ENCODE measurements at places on chromosomes 5 and 9.
A peak's percentile ranks its signal among the peaks of the same experiment; 100 is the strongest.

DNA sequence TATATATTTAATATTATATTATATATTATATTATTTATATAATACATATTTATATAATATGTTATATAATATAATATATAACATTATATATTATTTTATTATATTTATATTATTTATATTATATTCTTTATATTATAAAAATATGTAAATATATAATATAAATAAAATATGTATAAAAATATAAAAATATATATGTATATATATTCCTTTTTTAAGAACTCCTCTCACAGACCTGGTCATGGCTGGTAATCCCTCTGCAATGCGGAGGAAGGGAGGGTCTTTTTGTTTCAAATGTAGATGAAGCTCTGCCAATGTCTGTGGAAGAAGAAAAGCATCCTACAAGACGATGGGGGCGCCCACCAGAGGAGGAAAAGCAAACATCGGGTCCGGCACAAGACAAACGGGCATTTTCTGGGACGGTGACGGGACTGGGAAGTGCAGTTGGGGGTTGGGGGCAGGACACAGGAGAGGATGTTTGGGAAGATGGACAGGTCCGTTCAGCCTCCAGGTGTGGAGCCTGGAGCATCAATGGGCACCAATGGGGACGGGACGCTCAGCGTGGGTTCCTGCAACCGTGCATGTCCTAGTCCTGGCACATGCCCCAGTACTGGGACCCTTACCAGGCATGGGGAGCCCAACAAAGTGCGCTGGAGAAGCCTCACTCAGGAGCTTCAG, 194.0 kb downstream of the IRX1 start:
- DNase-seq, result no peak

GRCh38 chr5:160968480-160968879, 116.5 kb upstream of the ATP10B start:
- no peak for DNase-seq

DNA sequence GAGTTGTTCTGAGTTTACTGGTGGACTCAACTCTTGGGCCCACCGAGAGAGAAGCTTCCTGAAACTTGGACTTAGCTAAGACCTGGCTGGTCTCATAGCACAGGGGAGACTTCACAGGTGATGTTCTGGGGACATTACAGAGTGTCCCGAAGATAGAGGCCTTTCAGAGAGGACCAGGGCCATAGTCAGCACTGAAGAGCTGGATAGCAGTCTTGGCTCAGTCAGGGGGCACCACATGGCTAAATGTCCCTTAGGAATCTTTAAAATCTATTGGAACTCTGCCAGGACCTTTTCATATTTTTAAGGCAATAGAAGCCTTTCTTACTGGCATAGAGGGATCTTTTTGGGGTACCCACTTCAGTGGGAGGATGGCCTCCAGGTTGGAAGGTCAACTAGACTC, 59.8 kb upstream of the CPLX2 start:
- DNase-seq, result no peak

- peak; percentile 46 for DNase-seq
Measured at GRCh38 chr9:136117916-136118319, 757 bp downstream of the TMEM250 start.

DNA sequence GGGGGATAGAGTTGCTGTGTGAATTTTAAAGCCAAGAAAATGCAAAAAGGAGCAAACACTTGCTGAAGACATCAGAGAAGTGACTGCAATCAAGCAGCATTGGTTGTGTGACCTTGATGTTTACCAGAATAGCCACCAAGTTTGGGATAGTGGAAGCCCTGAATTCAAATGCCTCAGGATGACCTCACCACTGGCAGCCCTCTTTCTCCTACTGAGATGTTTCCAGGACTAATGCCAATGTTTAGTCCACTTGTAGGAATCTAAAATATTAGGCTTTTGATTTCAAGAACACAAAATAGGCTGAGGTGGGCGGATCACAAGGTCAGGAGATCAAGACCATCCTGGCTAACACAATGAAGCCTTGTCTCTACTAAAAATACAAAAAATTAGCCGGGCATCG, 112.2 kb upstream of the NUDT12 start:
- peak; percentile 30 for DNase-seq

DNA sequence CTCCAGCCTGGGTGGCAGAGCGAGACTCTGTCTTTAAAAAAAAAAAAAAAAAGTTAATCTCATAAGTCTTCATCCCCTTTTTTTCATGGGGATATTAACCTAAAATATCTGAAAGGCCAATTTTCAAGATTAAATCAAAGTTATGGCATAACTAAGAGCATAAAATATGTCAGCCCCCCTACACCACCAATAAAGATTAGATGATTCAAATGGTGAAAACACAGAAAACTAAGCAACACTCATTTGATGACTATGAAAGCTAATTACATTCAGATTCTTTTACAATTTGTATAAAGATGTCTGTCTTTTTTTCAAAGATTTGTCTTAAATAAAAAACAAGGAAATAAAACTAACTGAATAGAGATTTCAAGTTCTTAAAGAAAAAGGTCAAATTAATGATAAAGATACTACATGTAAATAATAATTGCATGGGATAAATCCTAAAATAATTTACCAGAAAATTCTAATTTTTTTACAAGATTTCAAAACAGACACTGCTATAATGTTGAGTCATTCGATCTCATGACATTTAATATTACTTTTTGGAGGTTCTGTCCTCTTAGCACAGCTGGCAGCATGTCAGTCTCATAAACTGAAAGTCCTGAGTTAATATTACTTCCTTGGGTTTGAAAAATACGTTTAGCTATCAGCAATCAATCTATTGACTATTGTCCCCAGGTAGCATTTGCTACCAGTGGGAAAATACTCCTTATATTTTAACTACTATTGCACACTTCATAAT, 112.9 kb downstream of the KIAA0825 start:
- DNase-seq, result no peak

DNA sequence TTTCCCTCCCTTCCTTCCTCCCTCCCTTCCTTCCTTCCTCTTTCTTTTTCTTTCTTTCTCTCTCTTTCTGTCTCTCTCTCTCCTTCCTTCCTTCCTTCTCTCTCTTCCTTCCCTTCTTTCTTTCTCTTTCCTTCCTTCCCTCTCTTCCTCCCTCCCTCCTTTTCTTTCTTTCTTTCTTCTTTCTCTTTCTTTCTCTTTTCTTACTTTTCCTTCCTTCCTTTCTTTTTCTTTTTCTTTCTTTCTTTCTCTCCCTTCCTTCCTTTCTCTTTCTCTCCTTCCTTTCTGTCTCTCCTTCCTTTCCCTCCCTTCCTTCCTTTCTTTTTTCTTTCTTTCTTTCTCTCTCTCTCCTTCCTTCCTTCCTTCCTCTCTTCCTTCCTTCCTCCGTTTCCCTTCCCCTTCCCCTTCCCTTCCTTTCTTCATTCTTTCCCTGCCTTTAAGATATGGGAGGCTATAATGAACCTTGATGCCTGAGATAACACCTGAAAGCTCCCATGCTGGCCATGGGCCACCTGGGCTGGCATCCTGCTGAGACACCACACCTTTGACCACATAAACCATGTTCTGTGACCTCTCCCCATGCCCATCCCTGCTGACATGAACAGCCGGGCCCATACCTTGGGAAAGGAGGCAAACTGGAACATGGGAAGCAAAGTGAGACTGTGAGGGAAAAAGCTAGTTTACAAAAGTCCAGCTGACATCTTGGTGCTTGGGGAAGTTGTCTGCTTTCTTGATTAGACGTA, 197.8 kb upstream of the ZNF618 start:
- DNase-seq, result no peak

DNA sequence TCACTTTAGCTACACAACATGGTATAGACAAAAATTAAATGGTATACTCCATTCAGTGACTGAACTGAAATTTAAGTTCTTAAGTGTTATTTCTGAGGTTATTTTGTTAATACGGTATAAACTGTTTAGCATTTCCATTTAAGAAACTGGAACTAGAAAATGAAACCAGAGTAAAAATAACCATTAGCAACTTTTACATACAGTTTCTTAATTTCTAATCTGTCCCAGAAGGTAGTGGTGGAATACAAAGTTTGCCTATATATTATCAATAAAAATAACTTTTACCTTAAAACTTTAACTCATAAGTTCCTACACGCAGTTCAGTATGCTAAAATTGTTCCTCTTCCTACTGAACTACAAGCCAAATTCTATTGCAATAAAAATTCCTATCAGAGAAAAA, 10.3 kb downstream of the GOLPH3 start:
- no peak for DNase-seq

GRCh38 chr5:178849316-178849715, 10.4 kb upstream of the ZNF354B start:
- no peak for DNase-seq

GRCh38 chr9:122248448-122248865, 16.2 kb downstream of the RBM18 start:
- no peak for DNase-seq

DNA sequence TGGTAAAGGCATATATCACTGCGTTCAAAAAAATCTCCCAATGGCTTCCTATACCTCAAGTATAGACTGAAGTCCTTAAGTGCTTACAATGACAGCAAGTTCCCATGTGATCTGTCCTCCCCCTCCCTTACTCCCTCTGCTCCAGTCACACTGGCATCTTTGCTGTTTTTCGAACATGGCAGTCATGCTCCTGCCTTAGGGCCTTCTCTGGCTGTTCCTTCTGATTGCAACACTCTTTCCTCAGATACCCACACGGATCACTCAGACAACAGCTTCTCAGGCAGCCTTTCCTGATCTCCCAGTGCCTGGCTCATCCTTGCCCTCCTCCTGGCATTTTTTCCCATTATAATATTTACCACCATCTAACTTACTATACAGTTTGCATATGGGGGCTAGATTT, 232.8 kb downstream of the ARHGEF28 start:
- no peak for DNase-seq

GRCh38 chr5:180049185-180049548, 22.4 kb downstream of the RNF130 start:
- DNase-seq, result no peak

DNA sequence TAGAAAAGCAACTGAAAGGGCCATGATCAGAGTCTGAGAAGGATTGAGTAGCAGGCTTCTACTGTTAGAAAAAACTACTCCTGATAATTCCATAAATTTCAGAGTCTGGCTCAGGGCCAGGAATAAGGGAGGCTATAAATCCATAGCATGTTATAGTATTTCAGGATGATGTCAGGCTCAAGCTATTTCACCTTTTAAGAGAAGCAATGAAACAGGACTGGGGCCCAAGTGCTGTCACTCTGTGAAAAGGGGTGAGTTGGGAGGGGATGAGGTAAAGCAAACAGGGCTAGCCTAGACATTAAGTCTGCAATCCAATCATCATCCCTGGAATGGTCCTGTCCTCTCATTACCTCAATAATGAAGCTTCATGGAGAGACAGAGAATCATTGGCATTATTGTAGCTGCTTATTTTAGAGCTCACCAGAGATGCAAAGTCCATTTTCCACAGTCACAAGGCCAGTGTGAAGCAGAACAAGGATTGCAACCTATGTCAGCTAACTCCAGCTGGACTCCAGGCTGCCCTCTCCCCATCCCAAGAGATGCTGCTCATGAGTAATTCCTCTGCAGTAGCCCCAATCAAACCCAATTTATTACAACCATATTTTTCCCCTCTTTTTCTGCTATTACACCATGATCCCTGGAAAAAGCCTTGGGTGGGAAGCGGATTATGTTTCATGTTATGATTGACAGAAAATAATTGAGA, 56.0 kb downstream of the PAPPA start:
- DNase-seq, result peak; percentile 12

GRCh38 chr9:123208626-123209174, 59.7 kb downstream of the STRBP start:
- no peak for DNase-seq

DNA sequence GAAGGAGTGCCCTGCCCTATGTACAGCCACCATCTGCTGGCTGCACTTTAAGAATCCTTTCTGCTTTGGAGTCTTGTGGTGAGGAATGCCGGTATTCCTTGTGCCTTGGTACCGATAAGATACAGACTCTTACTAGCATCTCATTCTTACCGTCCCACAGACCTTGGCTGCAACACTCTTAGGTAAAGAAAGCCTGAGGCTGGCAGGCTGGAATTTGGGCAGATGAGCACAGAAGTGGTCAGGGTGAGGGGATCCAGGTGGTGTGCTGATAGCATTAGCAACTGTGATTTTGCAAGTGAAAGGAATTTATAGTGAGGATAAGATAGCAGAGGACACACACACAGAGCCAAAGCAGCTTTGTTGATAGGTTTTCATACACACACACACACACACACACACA, 198.1 kb downstream of the ENC1 start:
- DNase-seq, result no peak

- peak; percentile 27 for DNase-seq
Measured at GRCh38 chr9:94623253-94623652, 16.1 kb downstream of the FBP1 start.

DNA sequence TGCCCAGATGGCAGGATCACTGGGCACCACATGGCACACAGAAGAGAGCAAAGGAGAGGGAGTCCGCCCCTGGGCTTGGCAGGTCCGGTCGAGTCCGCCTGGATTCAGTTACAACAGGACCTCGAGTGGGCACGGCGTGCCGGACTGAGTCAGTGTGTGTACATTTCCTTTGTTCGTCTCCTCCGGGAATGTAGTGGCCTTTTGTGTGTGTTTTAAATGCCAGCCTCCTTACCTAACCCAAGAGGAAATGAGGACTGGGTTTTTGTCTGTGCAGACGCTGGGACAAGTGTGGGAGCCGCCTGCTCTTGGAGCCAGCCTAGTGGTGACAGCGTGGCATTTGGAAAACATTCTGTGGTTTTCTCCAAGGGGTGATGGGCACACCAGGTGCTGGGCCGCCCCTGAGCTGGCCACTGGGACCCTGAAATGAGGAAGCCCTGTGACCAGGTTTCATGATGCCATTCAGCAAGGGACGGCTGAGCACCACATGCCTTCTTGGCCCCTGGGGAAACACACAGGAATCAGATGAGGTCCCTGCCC, 9.6 kb downstream of the NEK6 start:
- no peak for DNase-seq

DNA sequence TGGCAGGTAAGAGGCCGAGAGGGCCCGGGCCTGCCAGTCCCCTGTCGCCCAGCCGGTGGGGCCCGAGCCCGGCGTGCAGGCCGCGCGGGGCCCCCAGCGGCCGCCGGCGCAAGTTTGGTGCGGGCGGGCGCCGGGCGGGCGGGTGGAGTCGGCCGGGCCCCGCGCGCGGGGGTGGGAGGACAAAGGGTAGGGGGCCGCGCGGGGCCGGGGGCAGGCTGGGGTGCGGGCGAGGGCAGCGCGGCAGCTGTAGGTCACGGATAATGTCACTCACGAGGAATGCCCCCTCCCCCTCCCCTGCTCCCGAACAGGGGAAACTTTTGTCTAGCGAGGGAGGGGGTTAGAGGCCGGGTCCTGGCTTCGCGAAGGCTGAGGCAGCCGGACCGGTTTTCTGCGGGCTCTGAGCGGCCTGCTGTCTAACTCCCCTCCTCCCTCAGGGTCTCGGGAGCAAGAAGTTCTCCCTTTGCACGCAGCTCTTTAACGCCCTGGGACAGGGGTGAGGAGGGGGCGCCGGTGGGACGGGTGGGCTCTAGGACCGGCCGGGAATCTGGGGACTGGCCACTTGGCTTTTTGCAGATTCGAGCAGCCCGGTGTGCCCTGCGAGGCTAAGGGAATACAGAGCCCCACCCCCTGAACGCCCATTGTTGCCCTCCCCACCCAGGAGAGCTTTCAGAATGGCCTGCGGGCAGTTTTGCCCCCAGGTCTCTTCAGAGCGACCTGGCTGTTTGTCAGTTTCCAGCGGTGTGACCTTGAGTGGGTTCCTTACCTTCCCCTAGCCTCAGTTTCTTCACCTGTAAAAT, 21.3 kb upstream of the NDST1 start:
- peak; percentile 92 for DNase-seq
